Right lobe of liver (tissue), 6 donors: ENCODE measurements at places on chromosomes 13 and 19. TPM values are rescaled to one million over a fixed set of nuclear protein-coding genes. Genes with fewer than 3 reads are reported as not detected.
A peak's percentile ranks its signal among the peaks of the same experiment; 100 is the strongest.

Gene LRRC25
- total RNA-seq, result 3.5 TPM

Gene ZNF559
- total RNA-seq, result 7.8 TPM

Gene KISS1R
- not detected for total RNA-seq

Gene ACP5
- 10.4 TPM for total RNA-seq

Gene FRY
- 26.9 TPM for total RNA-seq

Gene ICAM5
- not detected for total RNA-seq

Gene NLRP4
- total RNA-seq, result not detected

Gene CCDC194
- not detected for total RNA-seq

Gene ZNF382
- 1.5 TPM for total RNA-seq

Gene PLIN5
- 149 TPM for total RNA-seq

- DNase-seq, result no peak
Measured at GRCh38 chr13:86572115-86572514, 772.9 kb upstream of the SLITRK6 start.

DNA sequence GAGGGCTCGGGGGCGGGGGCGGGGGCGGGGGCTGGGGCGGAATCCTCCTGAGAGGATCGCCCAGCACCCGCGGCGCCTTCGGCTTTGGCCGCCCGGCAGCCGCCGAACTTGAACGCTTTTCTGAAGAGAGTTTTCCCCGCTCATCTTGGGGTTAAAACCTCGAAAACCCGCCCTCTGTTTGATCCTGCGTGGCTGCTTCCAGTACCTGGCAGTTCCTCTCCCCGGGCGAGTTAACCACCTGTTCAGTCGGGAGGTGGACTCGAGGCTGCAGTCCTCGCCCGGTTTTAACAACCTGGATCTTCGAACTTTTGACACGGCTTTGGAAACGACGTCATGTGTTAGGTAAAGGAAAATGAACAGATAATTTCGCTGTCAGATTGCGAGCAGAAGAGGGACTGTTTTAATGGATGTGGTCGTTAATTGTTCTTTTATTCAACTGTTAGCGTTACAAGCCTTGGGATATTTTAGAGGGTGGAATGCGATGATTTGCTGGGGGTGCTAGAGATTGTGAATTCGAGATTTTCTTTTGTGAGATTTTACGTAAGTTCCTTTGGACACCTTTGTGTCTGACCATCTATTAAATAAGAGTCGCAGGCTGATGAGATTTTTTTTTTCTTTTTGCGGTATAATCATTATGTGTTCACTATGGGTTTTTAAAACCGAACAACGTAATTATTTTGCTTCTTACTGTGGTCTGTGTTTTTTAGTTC lies 1.0 kb downstream of the FNDC3A start:
- peak; percentile 94 for DNase-seq

GRCh38 chr19:44571830-44572580 lies 41.4 kb upstream of the IGSF23 start:
- DNase-seq, result no peak

DNA sequence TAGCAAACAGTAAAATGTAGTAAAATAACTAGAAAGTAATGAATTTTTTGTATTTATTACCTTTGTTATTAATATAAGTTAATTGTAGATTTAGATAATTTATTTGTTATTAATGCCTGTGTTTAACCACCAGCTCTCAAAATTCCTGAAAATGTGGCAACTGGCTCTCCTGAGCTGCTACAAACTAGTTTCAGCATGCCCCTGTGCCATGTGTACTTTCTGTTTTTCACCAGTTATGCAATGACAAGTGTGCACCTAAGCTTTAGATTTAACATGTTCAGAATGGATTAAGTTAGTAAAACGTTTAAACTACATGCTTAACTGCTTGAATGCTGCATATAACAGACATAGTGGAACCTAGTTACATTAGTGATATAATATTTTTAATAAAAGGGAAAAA lies 88.1 kb downstream of the POSTN start:
- DNase-seq, result no peak

DNA sequence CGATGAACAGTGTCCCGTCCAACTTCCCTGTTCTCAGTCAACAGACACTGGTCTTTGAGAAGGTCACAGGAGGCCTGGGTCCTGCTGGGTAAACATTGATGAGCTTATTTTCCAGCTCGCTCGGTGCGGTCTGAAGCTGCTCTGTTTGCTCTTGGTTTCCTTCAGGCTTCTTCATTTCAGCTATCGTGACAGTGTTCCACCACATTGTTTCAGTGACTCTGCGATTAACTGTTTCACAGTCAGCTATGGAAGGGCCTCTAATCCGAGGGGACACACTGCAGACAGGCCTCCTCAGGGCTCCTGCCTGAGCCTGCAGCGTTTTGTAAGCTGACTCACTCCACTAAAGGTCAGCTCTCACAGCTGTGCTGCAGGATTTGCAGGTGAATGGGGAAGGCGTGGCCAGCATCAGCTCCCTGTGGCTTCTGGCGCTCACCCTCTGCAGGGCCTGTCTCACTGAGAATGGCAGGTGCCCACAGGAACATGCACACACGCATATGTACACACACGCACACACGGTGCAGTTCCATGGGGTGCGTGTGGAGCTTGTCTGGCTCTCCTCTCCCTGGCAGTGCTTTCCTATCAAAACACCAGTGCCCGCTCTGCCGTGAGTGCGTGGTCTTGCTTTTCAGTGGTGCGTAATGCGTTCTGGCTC lies 62.9 kb upstream of the MCF2L start:
- DNase-seq, result no peak

DNA sequence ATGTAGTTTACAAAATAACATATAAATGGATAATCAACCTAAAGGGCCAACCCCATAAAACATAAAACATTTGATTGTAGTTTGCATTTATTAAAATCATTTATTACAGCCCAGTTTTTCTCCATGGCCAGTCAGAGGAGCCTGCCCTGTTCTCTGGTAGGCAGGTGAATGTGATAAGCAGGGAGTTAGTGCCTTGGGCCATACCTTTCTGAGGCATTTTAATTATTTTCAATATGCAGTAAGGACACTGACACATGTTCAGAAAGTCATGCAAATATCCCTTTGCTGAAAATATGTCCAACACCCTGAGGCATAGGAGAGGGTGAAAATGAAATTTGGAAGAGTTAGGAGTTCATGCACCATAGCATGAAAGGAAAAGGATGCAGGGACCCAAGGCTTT lies 242.6 kb upstream of the EDNRB start:
- DNase-seq, result no peak

GRCh38 chr13:23684647-23685046 lies 114.4 kb downstream of the TNFRSF19 start:
- DNase-seq, result no peak

GRCh38 chr19:47157431-47158321 lies 27.0 kb downstream of the SAE1 start:
- peak; percentile 46 for DNase-seq

DNA sequence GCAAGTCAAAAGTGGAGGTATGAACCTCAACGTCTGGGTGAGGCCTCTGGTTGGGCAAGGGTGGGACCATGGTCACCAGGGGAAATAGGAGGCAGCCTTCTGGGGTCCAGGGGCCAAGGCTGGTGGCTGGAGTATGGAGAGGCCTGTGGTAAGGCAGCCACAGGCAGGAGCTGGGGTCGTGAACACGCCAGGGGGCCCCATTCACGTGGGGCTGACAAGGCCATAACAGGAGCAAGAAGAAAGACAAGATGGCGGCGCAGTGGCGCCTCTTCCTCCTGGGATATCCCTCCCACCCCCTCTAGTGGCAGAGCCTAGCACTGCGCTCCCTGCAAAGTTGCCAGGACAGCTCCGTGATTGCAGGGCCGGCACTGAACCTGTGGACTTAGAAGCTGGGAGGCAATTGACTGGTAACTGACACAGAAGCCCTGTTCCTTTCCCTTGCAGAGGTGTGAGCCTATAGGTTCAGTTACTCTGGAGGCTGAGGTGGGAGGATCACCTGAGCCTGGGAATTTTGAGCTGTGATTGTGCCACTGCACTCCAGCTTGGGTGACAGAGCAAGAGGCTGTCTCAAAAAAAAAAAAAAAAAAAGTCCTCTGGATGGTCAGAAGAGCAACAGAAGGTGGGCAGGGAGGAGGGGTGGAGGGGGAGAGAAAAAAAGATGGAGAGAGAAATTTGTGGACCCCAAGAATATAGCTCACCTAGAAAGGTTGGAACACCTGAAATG lies 19.7 kb upstream of the EDDM13 start:
- peak; percentile 81 for DNase-seq

GRCh38 chr13:112643759-112644459 lies 45.9 kb upstream of the ATP11A start:
- peak; percentile 73 for DNase-seq

GRCh38 chr19:40231544-40232424 lies 5.3 kb upstream of the CCNP start:
- peak; percentile 86 for DNase-seq

DNA sequence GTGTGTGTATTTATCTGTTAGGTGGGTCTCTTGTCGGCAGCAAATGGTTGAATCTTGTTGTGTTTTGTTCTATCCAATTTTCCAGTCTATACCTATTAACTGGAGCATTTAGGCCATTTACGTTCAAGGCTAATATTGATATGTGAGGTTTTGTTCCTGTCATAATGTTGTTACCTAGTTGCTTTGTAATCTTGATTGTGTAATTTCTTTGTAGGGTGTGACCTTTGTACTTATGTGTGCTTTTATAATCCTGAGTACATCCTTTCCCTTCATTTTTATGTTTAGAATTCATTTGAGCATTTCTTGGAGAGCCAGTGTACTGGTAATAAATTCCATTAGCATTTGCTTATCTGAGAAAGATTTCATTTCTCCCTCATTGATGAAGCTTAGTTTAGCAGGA lies 83.0 kb upstream of the MIR17HG start:
- DNase-seq, result no peak

GRCh38 chr13:108056278-108056677 lies 159.1 kb downstream of the LIG4 start:
- no peak for DNase-seq

DNA sequence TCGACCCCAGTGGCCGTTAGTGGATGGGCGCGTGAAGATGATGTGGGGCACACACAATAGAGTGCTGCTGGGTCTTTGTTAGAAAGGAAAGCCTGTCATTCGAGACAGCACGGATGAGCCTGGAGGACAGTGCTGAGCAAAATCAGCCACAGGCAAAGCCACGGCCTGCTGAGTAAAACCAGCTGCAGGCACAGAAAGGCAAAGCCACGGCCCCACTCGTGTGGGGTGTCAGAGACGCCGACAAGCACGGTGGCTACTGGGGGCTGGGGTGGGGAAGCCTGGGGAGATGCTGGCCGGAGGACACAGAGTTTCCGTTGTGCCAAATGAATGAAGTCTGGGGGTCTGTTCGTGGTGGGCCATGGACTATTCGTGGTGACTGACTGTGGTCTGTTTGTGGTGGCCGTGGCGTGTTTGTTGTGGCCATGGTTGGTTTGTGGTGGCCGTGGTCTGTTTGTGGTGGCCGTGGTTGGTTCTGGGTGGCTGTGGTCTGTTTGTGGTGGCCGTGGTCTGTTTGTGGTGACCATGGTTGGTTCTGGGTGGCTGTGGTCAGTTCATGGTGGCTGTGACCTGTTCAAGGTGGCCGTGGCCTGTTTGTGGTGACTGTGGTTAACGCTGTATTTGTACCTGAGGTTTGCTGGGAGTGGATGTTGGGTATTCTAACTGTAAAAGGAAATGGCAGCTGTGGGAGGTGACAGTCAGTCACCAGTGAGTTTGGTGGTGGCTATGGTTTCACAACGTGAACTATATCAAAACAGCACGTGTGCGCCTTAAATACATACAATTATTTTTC lies 36.3 kb downstream of the MCF2L start:
- no peak for DNase-seq

DNA sequence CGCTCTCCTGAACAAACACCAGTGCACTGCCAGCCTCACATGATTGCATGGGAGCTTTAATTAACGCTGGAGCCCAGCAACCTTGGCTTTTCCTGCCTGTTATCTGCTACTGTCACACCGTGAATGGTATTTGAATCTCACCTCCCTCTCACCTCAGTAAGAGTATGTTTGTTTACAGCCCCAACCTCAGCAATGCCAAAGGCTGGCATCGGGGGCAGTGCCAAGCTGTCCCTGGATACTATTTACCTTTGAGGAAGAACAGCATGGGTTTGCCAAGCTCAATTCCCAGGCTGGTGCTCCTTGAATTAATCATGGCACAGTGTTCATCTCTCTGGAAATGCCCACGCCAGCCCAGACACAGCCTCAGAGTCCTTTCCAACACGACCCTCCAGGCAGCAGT lies 57.2 kb upstream of the SERPINE3 start:
- DNase-seq, result peak; percentile 74

DNA sequence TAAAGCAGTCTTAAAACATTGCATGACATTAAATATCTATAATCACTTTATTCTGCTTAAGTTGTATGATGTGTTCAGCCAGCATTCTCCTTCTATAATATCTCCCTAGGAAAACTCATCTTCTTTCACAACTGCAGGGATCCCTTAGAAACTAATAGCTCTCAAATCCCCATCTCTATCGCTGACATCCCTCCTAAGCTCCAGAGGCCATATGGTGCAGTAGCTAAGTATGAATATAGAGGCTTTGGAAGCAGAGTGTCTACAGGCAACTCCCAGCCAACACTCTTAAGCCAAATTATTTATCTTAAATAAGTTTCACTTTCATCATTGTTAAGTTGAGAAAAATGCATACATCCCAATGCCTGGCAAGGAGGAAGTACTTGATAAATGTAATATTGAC lies 349.5 kb upstream of the MIR17HG start:
- DNase-seq, result no peak

DNA sequence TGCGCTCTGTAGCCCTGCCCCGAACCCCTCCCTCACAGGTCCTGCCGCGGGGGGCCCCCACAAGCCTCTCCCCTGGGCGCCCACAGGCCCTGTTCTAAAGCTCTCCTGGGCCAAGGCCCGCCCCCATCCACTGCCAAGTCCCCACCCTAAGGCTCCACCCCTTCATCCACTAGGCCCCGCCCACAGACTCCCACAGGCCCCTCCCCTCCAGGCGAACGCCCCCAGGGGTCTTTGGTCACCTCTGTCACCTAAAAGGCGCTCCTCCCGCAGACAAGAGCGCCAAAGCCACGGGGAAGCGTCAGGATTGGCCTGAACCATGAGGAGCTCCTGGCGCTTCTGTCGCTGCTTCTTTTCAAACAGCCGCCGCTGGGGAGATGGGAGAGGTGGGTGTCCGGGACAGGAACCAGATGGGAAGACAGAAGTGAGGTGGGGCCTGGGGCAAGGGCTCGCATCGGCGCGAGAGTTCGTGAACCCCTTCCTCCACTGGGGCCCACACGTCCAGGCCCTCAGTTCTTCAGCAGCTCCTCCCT lies 2.3 kb downstream of the TULP2 start:
- DNase-seq, result peak; percentile 60
